NCI-H1417 (cell line): ENCODE measurements at places on chromosomes 1 and 21.
A peak's percentile ranks its signal among the peaks of the same experiment; 100 is the strongest.

DNA sequence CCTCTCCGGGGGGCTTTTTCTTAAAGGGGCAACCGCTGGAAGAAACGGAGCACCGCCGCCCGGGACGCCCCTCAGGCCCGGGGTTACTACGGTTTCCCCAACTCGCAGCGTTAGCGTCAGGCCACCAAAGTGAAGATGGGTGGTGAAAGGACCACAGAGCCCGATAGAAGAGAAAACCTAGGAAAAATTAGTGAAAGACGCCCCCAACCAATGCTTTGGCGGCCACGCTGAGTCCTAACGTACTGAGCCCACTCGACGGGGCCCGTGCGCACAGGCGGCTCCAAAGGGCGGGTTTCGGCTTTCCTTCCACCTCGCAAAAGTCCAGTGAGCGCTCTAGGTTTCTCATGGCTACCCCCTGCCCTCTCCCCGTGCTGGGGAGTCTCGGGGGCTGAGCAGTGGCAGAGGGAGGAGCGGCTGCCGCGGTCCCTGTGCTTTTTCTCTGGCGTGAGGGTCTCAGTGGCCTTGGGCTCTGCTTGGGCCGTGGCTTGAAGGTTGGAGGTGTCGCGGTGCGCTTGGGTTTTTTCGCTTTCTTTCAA is 12.2 kb upstream of the SPEN start:
- DNase-seq = no peak

DNA sequence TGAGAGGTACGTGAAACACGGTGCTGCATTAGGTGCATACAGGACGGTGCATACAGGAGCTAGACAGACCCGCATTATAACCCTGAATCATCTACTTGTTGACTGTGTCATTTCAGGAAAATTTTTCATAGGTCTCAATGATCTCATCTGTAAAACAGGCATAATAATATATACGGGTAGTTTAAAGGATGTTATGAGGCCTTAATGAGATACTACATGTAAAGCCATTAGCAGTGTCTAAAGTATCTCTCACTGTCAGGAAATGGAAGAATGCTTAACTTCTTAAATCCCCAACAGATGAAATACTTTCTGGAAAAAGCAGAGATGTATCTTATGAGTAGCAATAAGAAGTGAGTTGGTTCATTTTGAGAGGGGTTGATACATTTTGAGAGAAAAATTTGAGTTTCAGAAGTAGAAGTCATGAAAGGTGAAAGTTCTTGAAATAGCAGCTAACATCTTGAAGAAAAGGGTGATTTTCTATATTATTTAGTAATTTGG is 669.6 kb downstream of the PTPRC start:
- DNase-seq = no peak

GRCh38 chr1:117732956-117733355 is 127.1 kb downstream of the TENT5C start:
- no peak for DNase-seq

DNA sequence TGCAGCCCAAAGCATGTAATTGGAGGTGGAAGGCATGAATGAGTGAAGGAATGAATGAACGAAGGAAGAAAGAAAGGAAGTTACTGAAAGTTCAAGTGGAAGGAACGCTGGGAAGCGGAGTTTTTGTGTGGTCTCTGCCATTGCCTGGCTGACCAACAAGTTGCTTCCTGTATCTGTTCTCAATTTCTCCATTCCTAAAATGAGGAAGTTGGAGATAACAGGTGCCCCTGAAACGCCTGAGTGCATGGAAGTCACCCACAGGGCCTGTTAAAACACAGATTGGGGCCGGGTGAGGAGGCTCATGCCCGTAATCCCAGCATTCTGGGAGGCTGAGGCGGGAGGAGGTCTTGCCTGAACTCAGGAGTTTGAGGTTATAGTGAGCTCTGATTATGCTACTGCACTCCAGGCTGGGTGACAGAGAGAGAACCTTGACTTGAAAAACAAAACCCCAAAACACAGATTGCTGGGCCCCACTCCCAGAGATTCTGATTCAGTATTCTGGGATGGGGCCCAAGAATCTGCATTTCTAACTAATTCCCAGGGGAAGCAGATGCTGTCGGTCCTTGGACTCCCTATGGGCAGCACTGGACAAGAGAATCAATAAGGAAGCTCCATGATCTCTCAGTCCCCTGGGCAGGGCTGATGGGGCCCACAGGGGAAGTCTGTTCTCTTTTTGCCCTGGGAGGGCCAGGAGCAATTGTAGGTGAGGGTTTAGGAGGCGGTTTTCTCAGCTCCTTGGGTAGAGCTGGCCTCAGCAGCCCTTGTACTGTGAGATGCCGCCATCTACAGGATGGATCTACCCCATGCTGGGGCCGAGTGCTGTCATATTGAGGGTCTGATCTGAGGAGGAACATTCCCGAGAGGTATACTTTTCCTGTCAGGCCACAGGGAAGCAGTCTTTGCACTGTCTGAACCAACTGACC is 3.3 kb upstream of the CNR2 start:
- DNase-seq = peak; percentile 51

DNA sequence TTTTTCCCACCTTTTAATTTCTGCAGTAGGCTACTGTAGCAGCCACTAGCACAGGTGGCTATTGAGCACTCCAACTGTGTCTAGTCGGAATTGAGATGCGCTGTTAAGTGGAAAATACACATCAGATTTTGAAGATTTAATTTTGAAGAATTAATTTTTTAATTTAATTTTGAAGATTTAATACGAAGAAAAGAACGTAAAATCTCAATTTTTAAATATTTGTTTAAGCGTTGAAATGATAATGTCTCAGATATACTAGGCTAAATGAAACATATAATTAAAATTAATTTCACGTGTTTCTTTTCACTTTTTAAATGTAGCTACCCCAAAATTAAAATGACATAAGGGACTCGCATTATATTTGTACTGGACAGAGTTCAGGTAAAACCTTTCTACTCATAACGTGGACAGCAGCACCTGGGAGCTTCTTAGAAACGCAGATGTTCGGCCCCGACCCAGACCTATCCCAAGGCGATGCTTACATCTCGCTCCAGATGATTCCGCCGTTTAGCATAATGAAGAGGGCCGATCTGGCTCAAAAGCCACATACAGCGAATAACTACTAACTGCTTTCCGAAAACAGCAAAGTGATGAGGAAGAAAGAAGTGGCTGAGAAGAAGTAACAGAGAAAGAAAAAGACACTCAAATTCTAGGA is 717 bp downstream of the CRYZL1 start:
- DNase-seq = peak; percentile 75

DNA sequence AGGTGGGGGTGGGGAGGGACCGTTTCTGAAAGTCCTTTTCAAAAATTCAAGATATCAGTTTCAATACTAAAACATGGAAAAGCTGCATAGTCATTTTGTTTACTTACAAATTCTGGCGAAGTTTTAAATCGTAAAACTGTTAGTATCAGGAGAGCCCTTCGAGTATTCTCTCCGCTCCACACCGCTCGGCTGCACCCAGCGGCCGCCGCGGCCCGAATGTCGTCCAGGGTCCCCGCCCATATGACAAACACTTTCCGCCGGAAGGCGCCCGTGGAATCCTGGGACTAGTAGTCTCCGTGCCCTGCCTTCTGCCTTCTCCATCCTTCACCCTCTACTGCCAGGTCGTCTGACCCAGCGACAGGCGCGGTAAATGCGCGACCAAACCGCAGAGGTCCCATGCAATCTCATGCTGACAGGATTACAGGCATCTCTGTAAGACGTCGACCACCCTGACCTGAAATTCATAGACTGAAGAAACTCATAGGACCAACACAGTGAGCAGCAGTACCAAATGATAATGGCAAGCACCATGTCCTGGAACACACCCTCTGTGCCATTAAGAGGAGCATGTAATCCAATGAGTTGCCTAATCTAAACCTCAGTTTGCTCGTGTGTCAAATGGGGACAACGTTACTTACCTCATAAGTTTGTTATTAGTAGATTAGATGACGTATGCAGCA is at the start of gene TOR1AIP2:
Gene TOR1AIP2, minus strand, starts transcription at position 218 of the 680 bp plus-strand sequence. CDS start 25,138 bp downstream, outside the sequence.
- peak; percentile 90 for DNase-seq

- DNase-seq = no peak
Observed at GRCh38 chr1:51288578-51288977, 41.8 kb downstream of the TTC39A start.

GRCh38 chr1:11823366-11824137 is 17.6 kb downstream of the CLCN6 start:
- DNase-seq = no peak

DNA sequence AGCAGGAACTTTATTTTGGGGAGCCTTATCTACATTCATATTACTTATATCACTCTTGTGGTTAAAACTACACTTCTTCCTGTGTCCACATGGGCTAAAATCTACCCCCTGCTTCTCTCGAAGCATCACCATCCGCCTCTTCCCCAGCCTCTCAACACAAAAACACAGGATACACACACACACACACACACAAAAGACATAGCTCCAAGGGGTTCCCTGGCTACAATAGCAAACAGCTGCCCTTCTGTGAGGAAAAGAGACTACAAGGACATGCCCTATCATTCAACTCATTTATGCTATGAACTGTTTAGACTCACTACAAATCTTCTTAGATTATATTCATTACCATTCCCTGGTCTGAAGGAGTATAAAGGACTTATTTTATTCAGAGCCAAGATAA is 155.0 kb downstream of the PIGK start:
- DNase-seq = peak; percentile 17

DNA sequence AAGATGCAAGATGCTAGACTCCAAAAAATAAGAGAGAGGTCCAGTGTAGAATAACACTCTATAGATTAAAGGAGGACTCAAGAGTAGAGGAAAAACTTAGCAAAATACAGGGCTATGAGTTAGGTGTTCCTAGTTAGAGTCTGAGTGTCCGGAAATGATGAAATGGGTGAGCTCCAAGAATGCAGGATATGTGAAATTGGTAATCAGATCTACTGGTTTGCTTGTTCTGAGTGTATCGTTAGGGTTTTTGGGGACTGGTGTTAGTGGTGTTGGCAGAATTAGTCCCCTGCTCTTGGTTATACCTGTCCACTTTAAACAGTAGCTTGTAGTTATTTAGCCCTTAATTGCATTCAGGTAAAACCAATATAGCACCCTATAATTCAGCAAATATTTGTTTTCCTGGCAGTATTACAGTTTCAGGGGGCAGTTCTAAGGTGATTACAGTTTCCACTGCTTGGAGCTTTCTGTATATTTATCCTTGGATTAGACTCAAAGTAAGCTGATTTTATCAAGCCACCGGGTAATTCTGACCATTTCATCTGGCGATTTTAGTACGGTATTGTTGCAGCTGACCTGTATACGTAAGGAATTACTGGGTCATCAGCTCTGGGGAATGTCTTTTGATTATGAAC is 332.7 kb downstream of the CHRM3 start:
- DNase-seq = peak; percentile 21

GRCh38 chr1:226349801-226350518 is 41.0 kb upstream of the LIN9 start:
- no peak for DNase-seq

DNA sequence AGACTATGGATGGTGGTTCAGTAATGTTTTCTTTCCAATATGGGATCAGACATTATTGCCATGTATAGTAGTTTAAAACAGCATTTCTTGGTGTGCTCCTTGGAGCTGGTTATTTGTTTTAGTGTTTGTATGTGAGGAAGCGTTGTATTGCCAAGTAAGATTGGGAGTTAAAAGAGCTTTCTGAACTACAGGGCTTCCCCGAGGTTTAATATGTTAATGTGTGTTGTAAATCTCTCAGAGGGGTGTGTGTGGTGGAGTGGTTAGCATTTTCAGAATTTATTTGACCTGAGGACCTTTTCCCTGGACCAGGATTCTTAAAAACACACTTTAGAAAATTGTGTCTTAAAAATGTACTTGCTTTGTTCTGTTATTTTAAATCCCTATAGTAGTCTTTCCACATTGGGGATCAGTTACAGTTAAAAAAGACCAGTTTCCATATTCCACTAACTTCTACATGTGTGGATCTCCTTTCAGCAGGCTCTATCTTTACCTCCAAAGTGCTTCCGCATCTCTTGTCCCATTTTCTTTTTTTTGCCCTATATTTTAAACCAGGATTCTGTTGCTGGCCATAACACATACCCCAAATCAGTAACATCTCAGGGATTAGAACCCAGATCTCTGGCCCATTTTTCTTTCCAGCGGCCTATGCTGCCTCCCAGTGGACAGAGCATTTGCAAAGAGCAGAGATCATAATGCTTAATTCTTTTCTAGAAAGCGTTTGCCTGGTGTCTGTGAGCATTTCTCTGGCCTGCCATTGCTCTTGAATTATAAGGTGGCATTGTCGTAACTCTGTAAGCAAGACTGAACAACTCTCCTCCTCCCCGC is 58.6 kb downstream of the PBX1 start:
- peak; percentile 91 for DNase-seq

DNA sequence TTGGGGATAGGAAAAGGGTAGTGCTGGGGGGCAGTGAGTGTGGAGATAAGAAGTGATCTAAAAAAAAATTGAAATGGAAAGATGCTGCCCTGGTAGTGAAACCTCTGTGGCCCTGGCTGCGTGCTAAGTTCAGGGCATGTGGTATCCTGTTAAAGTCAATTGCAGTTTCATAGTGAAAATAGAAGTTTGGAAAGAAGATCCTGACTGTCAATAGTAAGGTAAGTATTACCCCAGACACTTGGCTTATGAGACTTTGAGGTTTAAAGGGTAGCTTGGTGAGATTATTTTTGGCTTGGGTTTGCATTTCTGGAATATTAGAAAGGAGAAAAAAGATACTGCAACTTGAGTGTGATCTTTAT is 6.8 kb downstream of the ARID1A start:
- no peak for DNase-seq

DNA sequence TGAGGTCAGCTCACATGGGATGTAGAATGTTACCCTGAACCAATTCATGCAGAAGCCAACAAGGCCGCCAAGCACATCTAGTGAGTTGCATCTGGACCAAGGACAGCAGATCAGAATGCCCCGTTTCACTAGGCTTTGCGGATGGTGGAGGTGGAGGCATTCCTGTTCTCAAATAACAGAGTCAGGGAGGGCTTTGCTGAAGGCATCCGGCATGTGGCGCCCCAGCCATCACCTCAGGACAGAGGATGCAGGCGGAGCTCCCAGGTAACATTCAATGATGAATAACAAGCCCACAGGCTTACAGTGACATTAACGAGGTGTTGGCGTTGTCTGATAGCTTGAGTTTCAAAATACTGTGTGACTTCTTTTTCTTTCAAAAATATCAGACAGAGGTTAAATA is 476.2 kb downstream of the CAMTA1 start:
- DNase-seq = no peak

DNA sequence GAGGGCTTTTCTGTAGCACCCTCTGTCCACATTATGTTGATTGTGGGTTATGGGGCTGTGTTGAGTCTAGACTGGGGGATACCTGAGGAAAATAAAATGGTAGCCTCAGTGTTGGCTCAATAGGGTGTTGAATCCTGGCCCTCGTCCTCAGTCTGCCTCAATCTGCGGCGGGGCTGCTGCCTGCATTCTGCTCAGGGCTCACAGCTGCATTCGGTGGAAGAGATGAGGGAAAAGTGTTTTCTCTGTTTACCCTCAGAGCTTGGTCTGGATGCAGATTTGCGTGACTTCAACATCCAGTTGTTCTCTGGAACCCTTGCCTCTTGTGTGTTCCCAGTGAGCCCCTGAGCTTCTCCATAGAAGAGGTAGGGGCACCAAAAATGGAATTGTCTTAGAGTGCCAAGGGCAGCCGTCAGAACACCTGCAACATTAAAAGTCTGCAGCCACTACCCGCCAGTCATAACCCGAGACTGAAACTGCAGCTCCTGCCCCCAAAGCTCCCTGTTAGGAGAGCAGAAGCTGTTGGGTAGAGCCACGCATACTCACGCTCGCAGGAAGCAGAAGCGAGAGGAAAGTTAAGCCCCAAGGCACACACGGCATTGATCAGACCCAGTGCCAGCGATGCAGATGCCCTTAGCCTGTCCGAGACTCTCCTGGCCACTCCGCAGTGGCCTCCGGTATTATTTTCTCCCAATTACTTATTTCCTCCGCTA is 215.3 kb upstream of the C1orf174 start:
- DNase-seq = no peak
